ENCODE measurements at places on chromosomes 7 and 10.

DNA sequence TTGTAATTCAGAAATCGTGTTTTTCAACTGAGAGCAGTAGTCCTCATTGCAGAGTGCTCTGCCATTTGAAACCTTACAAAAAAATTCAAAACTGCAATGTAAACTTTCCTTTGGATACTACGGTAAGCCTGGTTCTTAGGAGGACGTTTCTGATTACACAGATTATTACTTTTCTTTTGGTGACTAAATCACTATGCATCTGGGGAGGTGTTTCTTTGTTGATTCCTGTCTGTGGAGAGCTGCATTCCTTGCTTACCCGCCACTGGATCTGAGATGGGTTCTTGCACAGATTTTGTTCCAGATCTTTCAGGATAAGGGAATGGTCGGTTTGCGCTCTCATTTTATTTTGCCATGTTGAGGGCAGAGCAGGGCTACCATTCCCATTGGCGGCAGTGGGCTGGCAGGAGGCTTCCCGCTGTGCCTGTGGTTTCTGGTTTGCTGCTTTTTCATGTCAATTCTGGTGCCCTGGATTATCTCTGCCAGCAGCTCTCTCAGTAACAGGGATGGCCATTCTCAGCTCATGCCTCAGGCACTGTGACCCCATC, 485.1 kb downstream of the GLRX3 start:
- DNase-seq = no peak

- no peak for DNase-seq
Measured at GRCh38 chr10:17548770-17549169, 68.4 kb downstream of the HACD1 start.

DNA sequence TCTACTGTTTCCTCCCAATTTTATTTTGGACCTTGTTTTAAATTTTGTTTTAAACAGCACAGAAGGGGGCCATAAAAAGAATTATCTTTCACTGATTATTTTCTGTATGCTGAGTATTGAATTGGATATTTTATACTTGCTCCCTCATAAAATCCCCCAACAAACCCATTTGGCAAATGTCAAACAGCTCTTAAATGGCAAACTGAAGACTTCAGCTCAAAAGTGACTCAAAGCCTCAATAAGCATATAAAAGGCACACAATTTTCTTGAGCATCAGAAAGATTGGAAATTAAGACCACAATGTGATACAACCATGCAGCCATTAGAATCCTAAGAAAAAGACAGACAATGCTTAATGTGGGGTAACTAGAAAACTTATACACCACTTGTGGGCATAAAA, 199.2 kb downstream of the SEMA3E start:
- no peak for DNase-seq

GRCh38 chr10:119414081-119414611, 128.4 kb downstream of the RGS10 start:
- DNase-seq = no peak

DNA sequence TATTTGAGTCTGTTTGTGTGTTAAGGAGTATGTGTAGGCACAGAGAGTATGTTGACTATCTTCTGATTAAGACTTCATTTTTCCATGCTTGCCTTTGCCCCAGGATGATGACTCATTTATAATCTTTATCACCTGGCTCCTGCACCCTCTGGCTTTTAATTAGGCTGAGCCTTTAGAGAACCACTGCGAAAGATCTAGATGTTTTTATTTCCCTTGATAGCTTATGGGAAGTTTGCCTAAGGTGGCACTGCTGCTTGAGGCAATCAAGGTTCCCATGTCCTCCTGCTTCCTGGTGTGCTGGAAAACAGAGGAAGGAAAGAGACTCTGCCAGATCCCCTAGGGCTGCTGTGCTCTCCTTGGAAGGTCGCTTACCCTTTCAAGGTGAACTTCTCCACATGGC, 114.6 kb downstream of the ARL4A start:
- no peak for DNase-seq

DNA sequence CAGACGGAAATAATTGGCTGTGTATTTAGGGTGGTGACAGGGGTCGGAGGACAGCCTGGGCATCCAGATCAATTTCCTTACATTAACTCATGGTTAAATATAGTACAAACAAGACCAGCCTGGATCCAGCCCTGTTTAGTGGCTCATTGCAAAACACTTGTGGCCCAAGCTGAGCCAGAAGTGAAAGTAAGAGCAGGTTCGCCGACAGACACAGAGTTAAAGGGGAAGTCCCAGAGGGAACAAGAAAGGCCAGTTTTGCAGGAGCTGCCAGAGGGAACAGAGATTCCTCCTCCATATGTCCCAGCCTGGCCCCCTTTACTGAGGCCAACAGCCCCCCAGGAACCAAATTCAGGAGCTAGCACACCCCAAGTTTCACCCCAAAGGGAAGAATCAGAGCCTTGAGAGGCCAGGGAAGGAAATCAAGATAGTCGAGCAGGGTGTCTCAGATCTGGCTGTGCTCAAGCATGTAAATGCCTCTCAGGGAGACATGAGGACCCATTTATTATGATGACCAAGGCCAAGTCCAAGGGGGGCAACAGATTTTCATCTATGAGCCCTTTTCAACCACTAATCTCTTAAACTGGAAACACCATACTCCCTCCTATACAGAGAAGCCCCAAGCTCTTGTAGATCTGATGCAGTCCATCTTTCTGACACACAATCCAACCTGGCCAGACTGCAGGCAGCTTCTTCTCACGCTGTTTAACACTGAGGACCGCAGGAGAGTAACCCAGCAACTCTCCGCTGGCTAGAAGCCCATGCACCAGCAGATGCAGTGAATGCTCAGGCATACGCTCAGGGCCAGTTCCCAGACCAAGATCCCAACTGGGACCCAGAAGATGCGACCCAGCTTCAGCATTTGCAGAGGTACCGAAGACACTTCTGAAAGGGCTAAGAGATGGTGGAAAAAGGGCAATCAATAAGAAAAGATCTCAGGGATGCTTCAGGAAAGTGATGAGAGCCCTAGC, 15.9 kb upstream of the ADCK2 start:
- DNase-seq = no peak

All from nucleus accumbens (tissue), 56 donors.